ENCODE measurements at places on chromosomes 16 and 17. TPM values are rescaled to one million over a fixed set of nuclear protein-coding genes. Genes with fewer than 3 reads are reported as not detected.
A peak's percentile ranks its signal among the peaks of the same experiment; 100 is the strongest.

DNA sequence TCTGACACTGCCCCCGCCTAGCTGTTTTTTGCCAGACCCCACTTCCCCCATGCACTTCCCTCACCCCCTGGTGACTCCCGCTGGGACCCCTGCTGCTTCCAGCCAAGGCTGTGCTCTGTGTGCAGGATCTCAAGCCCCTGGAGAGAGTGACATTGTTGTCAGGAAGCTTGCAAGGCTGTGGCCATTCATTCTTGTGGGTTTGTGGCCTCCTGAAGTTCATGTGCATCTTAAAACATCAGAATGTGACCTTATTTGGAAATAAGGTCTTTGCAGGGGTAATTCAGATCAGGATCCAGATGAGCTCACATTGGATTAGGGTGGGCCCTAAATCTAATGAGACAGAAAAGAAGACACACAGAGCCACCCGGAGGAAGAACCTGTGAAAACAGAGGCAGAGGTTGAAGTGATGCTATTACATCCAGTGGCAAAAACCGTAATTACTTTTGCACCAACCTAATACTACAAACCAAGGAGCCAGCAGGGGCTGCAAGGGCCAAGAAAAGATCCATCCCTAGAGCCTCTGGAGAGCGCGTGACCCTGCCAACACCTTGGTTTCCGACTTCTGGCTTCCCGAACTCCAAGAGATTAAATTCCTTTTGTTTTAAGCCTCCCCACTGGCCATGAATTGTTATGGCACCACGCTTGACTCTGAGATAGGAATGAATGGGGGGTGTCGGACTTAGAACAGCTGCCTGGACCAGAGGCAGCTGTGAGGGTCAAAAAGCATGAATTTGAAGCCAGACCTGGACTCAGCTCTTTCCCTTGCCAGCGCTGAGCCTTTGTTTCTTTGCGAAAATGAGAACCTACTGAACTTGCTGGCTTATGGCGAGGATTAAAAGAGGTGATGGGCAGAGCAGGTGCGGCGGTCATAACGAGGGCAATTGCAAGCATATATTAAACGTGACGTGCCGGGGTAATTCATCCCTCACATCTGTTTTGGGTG, 75.5 kb downstream of the BMERB1 start:
- no peaks in the 10 kb centered on the region for H3K4me1 ChIP-seq
- H3K27ac ChIP-seq = no peak overlapping the region

DNA sequence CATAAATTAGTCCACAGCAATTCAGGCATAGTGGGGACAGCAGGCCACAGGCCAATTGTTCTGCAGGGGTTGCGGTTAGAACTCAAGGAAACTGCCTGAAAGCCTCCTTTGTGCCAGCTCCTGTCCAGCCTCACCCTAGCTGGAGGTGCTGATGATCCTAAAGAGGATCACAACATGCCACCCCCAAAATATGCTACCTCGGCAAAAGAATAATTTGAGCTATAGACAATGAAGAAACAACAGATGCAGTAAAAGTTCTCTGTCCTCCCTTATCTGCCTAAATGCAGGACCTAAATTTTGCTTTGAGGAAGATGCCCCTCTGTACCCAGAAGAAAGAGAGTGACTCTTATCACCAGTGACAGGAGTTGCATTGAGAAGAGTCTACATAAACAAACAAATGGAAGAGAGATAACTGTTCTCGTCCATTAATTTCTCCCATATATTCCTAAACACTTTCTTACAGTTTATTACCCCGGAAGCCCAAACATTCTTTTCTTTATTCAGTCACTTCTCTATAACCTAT, 14.7 kb downstream of the ALOX15 start:
- H3K4me1 ChIP-seq = peaks cover 10% of the 10 kb centered on the region
- no peak overlapping the region for H3K27ac ChIP-seq
- no peak overlapping the region for H3K4me3 ChIP-seq
- no peaks in the 10 kb centered on the region for H3K36me3 ChIP-seq
- DNase-seq = no peak

DNA sequence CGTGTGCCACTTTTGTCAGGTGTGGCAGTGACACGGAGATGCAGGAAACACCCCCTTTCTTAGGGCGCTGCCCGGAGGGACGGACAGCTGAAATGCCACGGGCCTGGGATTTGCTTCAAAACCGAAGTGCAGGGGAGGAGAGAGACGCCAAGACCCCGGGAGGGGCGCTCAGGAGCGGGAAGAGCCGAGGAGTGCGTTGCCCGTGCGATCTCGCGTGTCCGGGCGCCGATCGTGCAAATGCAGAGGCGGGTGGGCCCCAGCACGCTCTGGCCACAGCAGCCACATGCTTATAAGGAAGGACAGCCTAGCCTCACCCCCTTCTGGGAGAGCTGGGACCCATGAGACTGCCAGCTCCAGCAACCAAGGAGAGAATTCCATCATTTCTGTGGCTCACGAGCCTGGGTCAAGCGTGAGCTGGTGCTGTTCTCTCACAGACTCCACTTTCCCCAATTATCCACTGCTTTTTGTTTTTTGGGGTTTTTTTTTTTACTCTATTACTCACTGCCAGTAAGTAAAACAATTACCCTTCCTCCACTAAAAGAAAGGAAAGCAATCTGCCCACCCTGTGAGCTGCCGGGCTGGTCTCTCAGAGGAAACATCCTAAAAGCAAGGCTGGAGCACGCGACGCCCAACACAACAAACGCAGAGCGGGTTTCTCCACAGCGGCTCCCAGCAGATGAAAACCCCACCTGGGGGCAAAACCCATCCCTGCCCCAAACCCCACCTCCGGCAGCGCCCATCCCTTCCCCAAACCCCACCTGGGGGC, 27.2 kb upstream of the C16orf95 start:
- no peak overlapping the region for H3K4me3 ChIP-seq
- no peaks in the 10 kb centered on the region for H3K27me3 ChIP-seq
- no peaks in the 10 kb centered on the region for H3K4me1 ChIP-seq
- H3K27ac ChIP-seq = no peak overlapping the region

Gene HLF
- 42.5 TPM for total RNA-seq

DNA sequence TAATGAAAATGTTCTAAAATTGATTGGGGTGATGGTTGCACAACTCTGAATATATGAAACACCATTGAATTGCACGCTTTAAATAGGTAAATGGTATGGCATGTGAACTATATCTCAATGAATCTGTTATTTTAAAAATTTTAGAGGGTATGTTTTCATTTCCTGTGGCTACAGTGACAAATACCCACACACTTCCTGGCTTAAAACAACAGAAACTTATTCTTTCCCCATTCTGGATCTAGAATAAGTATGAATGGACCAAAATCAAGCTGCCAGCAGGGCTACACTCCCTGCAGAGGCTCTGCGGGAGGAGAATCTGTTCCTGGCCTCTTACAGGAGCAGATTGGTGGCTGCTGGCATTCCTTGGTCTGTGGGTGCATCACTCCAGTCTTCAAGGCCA, 11.3 kb upstream of the PECAM1 start:
- no peak for DNase-seq
- H3K36me3 ChIP-seq = no peaks in the 10 kb centered on the region

DNA sequence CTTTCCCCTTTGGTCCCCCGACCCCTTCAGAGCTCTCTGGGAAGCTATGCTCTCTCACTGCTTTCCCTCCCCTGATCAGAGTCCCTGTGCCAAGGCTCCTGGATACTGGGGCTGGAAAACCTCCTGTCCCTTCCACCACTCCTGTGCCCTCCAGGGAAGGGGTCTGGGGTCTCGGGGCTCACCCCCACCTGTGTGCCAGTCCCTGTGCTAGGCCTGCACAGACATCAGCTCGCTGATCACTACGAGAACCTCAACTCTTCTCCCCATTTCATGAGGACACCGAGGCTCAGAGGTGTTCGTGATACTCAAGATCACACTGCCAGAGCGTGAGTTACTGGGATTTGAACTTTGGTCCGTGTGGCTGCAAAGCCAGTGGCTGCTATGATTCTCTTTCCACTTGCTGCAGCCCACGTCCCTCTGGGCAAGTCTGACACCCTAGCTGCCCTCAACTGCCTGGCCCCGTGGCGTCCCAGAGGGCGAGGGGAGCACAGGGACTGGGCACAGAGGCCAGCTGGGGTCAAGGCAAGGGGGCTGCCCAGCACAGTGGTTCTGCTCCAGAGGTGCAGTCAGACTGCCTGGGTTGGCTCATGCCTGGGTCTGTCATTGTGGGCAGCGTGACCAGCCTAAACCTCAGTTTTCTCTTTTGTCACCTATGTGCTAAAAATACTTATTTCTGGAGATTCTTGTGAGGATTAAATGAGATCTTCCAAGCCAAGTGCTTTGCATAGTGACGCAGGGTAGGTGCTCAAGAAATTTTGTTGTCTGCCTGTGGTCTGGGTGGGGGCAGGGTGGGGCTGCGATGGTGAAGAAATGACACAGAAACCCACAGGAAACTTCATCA, 43.8 kb upstream of the TOB1 start:
- no peak for DNase-seq
- no peaks in the 10 kb centered on the region for H3K27me3 ChIP-seq
- no peak overlapping the region for H3K4me3 ChIP-seq
- no peaks in the 10 kb centered on the region for H3K36me3 ChIP-seq

Gene CFAP52
- total RNA-seq = 1.6 TPM

Gene SLC4A1
- total RNA-seq = not detected

DNA sequence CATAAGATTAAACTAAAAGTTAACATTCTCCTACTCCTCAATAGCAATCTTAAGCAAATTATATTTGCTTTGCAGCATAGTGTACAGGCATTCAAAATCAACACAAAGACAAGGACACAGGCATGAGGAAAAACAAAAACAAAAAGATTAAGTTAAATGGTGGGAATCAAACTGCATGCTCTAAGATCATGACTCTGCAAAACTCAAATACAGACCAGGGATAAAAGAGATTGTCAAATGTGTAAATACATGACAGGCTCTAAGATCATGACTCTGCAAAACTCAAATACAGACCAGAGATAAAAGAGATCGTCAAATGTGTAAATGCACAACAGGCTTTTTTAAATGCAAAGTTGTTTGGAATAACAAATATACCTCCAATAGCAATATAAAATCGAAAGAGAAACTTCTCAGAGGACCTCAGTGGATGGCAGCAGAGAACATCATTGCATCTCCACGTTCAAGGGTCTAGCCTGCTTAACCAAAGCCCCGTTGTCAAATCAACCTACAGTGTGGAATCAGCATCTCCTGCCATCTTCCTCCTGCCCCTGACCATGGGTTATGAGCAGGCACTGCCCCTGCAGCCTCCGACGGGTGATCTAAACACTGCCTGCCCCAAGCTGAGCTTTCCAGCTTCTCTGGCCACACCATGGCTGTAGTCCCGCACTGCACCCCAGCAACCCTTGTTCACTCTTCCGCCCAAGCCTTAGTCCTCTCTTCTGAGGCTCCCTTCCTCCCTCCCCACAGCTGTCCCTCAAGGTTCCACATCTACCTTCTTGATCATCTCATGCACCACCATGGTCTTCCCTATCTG, 446.1 kb downstream of the SOX9 start:
- no peak overlapping the region for H3K27ac ChIP-seq

Gene DHRS13
- 7.7 TPM for total RNA-seq

DNA sequence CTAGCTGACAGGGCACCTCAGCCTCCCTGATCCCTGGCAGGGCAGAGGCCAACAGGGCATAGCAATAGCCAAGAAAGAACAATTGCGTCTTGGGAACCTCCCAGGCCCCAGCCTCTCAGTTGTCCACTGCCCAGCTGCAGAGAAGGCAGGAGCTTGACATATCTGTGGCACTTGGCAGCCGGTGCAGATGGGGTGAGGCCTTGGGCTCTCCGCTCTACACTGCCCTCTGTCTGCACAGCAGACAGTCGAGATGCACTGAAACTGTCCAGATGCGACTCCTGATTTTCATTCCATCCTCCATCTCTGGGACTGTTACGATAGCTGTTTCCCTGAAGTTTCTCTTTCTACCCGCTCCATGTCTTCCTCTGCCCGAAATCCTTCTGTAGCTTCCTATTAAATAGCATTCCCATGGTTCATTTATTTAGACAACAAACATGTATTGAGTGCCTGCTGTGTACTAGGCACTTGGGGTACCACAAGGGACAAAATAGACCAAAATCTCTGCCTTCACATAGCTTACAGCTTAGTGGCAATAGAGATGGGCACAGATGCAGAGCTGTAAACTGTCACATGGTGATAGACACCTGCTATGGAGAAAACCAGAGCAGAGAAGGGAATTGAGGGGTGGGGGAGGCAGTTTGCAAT, 3.3 kb downstream of the POLR3E start:
- peak overlapping the region; percentile 26 for H3K27ac ChIP-seq
- H3K27me3 ChIP-seq = no peaks in the 10 kb centered on the region
- peaks cover 6% of the 10 kb centered on the region for H3K36me3 ChIP-seq

- H3K36me3 ChIP-seq = no peaks in the 10 kb centered on the region
- no peak overlapping the region for H3K4me3 ChIP-seq
- H3K27me3 ChIP-seq = no peaks in the 10 kb centered on the region
- DNase-seq = no peak
- H3K4me1 ChIP-seq = no peaks in the 10 kb centered on the region
Measured at GRCh38 chr17:82013341-82013740, 9.3 kb downstream of the CENPX start.

DNA sequence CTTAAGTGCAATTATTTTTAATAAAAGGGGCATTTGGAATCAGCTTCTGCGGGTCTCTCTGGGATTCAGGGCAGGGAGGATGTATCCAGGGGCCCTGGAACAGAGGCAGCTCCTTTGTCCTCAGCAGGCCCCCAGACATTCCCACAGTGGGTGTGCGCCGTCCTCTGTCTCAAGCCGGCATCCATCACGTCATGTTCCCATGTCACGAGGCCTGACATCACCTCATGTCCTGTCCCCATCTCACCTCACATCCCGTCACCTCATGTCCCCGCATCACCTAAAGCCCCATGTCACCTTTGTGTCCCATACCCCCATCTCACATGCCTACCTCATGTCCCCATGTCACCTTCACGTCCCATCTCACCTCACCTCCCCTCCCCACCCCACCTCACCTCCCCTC, 18.5 kb downstream of the GAA start:
- peaks cover 7% of the 10 kb centered on the region for H3K27me3 ChIP-seq
- H3K4me3 ChIP-seq = no peak overlapping the region
- DNase-seq = no peak

GRCh38 chr17:80026359-80027042, 9.2 kb downstream of the TBC1D16 start:
- H3K27ac ChIP-seq = no peak overlapping the region
- no peaks in the 10 kb centered on the region for H3K4me1 ChIP-seq
- H3K27me3 ChIP-seq = no peaks in the 10 kb centered on the region
- peaks cover 3% of the 10 kb centered on the region for H3K36me3 ChIP-seq

- H3K27ac ChIP-seq = no peak overlapping the region
- H3K36me3 ChIP-seq = no peaks in the 10 kb centered on the region
- DNase-seq = no peak
- no peaks in the 10 kb centered on the region for H3K4me1 ChIP-seq
Measured at GRCh38 chr17:6023036-6023831, 46.9 kb upstream of the WSCD1 start.

Gene AGRP
- total RNA-seq = not detected

Gene LGALS9B
- not detected for total RNA-seq

- no peaks in the 10 kb centered on the region for H3K27me3 ChIP-seq
- H3K4me1 ChIP-seq = peaks cover 6% of the 10 kb centered on the region
- no peak overlapping the region for H3K4me3 ChIP-seq
- no peaks in the 10 kb centered on the region for H3K36me3 ChIP-seq
Measured at GRCh38 chr16:25020112-25020631, 5.0 kb upstream of the ARHGAP17 start.

- peak overlapping the region; percentile 62 for H3K4me3 ChIP-seq
- no peaks in the 10 kb centered on the region for H3K27me3 ChIP-seq
- H3K27ac ChIP-seq = peak overlapping the region; percentile 32
- no peak for DNase-seq
- H3K36me3 ChIP-seq = no peaks in the 10 kb centered on the region
- peaks cover 12% of the 10 kb centered on the region for H3K4me1 ChIP-seq
Measured at GRCh38 chr17:81222620-81222905, 202 bp downstream of the CEP131 start.

GRCh38 chr16:84660973-84661372, 12.7 kb downstream of the KLHL36 start:
- H3K27ac ChIP-seq = no peak overlapping the region
- DNase-seq = no peak
- H3K27me3 ChIP-seq = no peaks in the 10 kb centered on the region
- no peaks in the 10 kb centered on the region for H3K4me1 ChIP-seq
- H3K4me3 ChIP-seq = no peak overlapping the region
- peaks cover 98% of the 10 kb centered on the region for H3K36me3 ChIP-seq

Data from tibial nerve (tissue), 4 donors.